ENCODE measurements at places on chromosomes 16 and 17.

GRCh38 chr16:2365397-2366294 is 25.1 kb upstream of the ABCA3 start:
- DNase-seq, result no peak

DNA sequence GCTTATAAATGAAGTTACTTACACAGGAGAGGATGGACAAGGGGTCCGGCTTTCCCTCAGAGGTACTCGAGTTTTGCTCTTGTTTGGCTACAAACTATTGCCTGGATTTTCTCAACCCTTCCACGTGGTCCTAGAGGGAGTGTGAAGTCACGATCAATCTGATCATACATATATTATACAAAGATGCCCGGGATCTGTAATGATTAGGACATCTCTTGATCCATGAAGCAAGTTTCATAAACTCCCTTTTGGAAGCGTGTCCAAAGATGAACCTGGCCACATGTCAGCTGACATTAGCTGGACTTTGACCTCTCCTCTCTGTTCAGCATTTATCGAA is 2.3 kb upstream of the CDH11 start:
- DNase-seq, result no peak

GRCh38 chr17:37726248-37726647 is 18.6 kb downstream of the HNF1B start:
- no peak for DNase-seq

DNA sequence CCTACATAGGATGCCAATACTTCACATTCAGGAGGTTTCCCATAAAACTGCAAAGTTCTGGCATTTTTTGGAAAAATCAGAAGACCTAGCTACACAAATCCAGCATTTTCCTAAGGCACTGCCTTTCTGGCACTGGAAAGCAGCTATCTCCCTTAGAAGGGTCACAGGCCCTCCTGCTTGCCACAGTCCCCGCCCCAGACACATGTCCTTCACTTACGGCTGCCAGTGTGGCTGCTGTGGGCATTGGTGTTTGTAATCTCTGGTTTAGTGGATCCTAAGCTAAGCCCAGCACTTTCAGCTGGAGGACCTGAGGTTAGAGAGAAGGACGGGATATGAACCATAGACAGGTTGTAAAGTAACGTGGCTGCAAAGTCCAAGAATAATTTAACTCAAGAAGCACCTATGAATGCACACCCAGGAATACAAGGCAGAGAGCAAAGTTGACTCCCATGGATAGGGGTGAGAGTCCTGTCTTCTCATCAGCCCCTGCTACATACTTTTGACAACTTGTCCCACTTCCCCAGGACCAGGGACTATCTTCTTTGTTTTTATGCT is 100.0 kb downstream of the XYLT1 start:
- DNase-seq, result no peak

DNA sequence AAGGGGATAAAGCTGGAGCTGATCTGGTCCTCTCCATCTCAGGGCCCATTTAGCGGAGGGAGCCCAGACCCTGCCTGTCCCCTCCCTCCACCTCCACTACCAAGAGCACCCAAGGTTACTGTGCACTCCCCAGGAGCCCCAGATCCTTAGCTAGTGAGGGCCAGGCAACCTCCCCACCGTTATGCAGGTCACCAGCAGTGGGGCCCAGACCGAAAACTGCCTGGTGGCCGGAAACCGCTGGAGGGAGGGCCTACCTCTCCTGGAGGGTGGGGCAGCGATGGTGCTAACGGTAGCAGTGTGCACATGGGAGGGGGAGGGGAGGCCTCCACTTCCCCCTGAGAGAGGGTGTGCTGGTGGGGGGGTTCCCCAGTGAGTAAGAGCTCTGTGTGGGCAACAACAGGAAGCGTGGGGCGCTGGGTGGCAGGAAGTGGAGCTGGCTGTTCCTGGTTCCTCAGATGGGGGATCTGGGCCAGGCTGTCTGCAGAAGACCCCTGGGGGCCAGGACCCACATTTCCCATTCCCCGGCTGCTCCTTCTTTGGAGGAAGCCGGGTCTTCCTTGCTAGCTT is 4.4 kb downstream of the FMNL1 start:
- peak; percentile 96 for DNase-seq

GRCh38 chr17:74850914-74851313 is 8.8 kb downstream of the GRIN2C start:
- no peak for DNase-seq

DNA sequence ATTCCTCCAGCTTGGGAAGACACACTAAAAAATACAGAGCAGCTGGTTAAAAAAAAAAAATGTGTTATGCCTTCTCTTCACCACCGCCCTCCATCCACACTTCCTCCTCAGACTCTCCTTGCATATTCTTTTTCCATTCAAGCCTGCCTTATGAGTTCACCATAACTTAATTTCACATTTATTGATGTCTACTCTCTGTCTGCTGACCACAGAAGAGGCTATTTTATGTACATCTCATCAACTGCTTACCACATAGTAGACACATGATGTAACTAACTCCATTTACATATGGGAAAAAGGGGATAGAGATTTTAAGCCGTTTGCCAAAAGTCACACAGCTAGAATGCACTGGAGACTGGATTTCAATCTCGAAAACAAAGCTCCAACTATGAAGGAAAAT is 409.8 kb downstream of the CDH11 start:
- DNase-seq, result no peak
